ENCODE measurements at places on chromosomes 12 and 14.

DNA sequence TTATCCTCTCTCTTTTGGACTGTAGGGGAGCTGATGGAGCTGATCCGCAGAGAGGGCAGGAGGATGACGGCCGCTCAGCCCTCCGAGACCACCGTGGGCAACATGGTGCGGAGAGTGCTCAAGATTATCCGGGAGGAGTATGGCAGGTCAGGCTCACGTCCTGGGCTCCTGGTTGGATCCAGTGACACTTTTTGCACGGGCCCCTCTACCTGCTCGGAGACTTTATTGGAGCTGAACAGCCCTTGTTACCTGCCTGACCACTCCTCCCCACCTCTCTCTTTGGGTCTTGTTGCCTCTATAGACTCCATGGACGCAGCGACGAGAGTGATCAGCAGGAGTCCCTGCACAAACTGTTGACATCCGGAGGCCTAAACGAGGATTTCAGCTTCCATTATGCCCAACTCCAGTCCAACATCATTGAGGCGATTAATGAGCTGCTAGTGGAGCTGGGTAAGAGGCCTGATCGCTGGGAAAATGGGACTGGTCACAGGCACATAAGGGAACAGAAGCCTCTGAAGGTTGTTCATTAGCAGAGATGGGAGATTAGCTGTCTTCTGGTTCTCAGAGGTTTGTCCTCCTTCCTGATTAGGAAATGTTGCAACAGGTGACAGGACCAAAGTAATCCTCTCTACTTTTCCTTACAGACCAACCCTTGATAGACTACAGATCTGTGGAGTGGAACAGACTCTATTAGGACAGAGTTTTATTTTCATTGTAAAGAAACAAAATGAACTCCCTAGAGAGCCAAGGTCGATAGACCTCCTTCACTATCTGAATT lies 718 bp downstream of the EIF2B2 start:
- no peak for DNase-seq

DNA sequence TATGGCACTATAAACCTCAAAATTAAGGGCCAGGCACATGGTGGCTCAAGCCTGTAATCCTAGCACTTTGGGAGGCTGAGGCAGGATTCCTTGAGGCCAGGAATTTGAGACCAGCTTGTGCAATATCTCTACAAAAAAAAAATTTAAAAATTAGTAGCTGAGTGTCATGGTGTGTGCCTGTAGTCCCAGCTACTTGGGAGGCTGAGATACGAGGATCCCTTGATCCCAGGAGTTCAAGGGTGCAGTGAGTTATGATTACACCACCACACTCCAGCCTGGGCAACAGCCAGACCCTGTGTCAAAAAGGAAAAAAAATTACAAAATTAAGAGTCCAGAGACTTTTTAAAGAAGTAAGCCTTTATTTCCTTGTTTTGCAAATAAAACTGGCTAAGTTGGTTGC lies 1.8 kb upstream of the GCN1 start:
- no peak for DNase-seq

- DNase-seq, result no peak
Measured at GRCh38 chr14:27995691-27996090, 770.9 kb upstream of the FOXG1 start.

DNA sequence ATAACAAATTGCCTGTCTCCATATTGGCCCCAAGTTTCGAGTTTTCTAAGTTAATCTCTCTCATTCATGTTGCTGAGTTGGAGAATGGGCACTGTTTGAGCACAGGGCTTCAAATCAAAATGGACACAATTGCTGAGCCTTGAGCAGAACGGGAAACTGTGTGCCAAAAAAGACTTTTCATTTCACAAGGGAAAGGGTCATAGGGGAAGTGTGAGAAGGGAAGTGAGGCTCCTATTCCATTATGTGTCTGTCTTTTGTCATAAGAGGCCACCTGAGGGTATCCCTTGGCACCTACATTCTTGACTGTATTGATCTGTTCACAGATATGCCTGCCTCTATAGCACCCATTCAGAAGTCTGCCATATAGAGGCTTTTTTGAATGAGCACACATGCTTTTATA lies 59.1 kb downstream of the TTLL5 start:
- no peak for DNase-seq

GRCh38 chr14:78627114-78627513 lies 456.9 kb downstream of the NRXN3 start:
- no peak for DNase-seq

DNA sequence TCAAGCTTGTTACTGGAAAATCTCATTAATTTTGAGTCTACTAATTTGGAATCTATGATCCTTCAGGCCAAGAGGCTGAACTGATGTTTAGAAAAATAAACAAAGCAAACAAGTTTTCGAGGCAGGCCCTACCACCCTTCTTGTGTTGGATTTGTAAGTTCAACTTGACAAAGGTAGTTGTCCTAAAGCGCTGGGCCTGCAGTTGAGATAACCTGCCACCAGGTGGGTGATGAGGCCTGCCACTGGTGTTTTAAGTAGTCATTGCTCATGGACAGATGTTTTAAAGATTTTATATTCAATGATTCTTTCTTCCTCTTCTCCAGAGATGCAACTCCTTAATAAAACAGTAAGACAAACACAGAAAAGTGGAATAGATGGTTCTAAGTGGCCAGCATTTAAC lies 19.4 kb downstream of the ACVRL1 start:
- no peak for DNase-seq

GRCh38 chr12:114656906-114657596 lies 26.9 kb downstream of the TBX3 start:
- DNase-seq, result no peak

DNA sequence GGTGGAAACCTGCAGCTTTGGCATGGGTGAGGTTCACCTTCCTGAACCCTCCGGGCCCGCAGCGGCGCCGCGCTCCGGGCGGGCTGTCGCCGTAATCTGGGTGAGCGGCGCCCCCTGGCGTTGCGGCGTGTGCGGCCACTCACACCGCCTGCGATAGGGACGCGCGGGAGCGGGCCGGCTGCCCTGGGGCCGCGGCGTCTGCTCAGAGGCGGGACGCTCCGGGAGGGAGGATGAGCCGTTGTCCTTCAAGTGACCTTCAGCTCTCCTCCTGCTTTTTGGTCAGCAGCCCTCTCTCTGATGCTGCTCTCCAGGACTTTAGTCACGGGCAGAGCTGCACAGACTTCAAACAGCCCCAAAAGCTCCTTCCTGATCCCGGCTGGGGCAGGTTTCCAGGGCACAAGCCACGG lies 211.7 kb upstream of the FKBP4 start:
- peak; percentile 7 for DNase-seq

DNA sequence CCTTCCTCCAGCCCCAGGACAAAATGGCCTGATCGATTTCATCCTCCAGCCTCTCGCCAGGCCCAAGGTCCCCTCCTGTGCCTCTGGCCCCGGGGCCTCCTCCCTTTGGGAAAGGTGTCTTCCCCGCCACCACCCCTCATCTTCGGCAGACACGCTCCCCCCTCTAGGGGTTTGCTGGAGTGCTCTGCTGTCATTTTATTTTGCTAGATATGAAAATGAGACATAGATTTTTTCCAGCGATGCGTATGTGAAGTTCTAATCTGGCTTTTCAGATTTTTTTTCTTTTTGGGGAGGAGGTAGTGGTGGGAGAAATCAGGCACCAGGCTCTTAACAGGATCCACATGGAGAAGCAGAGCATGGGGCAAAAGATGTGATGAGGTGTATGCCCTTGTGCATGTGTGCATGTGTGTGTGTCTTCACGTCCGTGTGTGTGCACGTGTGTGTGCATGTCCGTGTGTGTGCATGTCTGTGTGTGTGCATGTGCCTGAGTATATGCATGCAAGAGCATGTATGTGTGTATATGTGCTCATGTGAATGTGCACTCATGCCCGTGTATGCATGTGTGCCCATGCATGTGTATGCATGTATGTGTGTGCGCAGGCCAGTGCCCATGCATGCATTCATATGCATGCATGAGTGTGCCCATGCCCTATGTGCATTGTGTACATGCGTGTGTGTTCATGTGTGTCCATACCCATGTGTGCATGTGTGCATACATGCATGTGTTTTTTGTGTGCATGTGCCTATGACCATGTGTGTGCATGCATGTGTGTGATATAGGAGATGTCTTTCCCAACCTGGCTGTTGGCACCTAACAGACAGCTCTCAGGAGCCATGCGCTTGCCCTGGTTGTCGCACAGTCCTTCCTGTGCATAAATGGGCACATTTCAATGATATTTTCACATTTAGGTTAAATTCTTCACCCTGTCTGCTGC lies 203.0 kb downstream of the RBM19 start:
- no peak for DNase-seq
